CD4-positive, alpha-beta T cell treated with Interleukin-12 subunit alpha and Interleukin-12 subunit beta, for 1 hour (primary cell): ENCODE measurements at places on chromosomes 3 and 15.

DNA sequence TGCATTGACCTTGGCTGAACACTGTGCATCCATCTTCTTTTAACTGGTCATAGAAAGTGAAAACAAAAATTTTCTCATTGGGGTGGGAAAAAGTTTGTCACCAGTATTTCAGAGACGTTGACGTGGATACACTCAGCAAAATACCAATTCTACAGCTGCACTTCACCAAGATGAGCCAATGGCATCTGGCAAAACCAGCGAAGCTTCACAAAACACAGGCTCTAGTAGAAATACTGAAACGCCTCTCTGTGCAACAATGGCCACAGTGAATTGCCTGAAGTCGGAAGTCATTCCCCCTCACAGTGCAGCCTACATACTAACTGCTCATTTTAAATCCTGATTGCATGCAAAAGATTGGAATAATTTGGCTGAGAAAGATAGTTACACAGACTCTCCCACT lies 17.0 kb downstream of the PCYT1A start:
- no peak for DNase-seq

DNA sequence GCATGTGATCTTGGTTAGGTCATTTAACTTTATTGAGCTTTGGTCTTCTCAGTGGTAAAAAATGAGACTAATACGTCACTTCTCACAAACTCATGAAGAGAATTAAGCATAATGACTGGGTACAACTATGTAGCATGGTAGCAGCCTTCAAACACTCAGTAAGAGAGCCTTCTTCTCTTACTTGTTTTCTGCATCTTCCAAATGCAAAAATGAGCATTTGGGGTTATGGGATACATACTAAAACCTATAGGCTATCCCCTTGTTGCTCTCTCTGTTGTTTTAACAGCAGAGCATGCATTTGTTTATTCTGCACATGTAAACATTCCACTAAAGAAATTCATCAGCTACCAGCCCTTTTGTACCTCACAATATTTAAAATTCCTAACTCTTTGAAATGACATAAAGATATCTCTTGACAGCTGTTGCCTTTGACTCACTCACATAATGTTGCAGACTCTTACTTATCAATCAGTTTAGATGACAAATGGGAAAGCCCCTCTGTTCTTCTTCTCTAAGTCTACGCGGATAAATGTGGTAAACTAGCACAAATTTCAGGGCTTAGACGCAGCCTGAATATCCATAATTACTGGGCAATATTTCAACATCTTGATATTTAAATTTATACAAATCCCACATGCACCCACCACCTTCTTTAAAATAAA lies 327.3 kb upstream of the SATB1 start:
- DNase-seq: no peak

DNA sequence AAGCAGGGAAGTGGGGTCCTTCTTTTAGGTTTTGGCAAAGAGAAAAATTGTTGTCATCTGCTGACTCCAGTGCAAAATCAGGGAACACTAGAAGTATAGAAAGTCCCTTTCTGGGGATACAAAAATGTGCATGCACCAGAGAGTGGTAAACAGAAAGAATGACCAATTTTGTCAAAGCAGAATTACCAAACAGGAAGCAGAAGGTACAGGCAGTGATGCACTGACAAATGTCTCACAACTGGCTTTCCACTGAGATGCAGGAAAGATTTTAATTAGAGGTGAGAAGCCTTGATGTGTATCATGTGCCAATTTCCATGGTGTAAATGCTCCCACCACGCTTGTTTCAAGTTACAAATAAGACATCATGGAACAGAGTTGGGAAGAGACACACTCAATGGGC lies 66.0 kb downstream of the TRIM69 start:
- DNase-seq: no peak

DNA sequence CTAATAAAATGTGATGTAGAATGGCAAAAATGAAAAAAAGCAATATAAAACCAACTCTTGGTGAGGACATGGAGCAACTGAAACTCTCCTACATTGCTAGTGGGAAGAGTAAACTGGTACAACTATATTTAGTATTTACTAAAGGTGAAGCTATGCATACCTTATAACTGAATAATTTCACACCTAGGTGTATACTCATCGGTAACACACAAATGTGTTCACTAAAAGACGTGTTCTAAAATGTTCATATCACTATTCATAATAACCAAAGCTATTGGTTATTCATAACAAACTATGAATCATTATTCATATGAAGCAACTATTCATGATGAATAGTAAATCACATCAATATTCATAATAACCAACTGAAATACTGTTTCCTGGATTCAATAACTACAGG lies 1030.3 kb downstream of the ROBO2 start:
- no peak for DNase-seq

GRCh38 chr3:12730506-12731242 lies 28.4 kb downstream of the TMEM40 start:
- DNase-seq: no peak

DNA sequence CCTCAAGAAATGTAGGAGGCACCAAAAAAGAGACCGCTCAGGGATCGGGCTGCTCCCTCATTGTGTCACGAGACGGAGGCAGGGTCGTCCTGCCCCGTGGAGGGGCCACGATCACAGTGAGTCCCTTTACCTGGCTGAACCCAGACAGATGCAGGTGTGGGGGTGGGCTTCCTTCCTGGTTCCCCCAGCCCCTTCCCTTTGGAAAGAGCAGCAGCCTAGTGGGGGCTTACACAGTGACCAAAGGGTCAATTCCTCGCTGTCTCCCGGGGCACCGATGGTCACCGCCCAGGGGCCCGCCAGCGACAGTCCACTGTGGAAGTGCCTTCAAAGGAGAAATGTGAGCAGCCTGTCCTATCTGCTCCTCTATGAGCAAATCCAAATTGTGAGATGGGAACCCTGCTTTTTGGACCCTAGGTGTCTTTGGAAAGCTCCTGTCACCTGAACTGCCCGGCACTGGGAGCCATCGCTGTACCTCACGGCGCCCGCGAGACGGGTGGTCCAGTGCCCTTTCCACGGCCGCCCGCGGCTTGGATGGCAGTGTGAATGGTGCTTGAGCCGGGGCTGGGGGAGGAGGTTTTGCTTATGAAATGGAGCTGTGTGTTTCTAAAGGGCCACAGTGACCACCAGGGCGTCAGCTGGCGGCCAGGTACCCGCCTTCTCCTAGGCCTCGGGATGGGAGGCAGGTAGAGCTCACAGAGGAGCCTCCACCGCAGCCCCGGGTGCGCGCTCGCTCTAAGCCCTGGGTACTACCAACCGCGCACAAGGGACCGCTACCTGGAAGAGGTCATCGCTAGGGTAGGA lies 155.7 kb downstream of the KLF13 start:
- no peak for DNase-seq

GRCh38 chr3:123949641-123950040 lies 11.4 kb downstream of the CCDC14 start:
- no peak for DNase-seq

GRCh38 chr15:87902772-87903426 lies 353.6 kb downstream of the NTRK3 start:
- no peak for DNase-seq

GRCh38 chr15:49155834-49156627 lies 632 bp upstream of the COPS2 start:
- peak; percentile 8 for DNase-seq

DNA sequence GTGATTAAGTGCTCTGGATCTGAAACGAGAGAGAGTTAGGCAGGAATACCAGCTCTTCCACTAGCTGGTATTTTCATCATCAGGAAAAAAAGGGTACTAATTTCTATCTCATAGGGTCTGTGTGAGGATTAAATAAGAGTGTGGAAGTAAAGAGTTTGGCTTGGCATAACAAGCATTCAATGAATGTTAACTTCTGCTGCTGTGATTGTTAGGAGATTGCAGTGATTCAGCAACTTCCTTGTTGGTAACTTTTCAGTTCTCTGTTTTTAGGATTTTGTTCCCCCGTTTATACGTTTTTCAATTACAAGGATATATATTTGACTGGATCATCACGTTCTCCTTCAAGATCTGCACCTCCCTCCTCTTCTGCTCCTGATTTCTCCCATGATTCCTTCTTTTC lies 65.9 kb upstream of the MYO5C start:
- no peak for DNase-seq

DNA sequence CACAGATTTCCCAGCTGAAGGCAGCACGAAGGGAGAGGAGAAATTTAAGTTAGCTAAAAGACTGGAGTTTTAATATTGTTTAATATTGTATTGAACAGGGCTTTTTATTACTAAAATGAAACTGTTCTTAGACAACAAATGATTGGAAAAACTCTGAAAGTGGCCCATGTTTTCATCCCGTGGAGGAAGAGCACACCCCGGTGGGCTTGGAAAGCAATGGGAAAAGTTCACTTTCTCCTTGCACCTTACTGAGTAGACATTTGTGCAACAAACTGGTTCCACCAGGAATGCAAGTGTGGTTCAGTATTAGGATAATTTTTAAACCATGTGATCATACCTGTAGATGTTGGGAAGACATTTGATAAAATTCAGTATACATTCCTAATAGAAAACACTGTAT lies 8.2 kb upstream of the ESYT3 start:
- DNase-seq: no peak

DNA sequence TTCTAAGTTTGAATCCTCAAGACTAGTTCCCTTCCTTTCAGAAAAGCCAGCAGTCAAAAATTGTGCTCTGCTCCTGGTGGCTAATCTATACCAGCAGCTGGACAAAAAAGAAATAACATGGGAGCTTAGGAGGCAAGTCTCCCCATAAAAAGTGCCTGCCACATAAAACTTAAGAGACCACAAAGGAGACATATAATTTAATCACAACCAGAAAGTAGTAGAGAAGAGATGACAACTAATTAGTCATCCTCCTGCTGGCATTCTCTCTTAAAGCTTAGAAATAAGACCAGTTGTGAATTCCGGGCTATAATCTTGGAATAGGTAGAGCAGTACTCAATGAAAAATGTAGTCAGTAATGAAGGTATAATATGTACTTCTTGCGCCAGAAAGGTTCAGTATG lies 20.2 kb upstream of the IMPG2 start:
- DNase-seq: no peak

GRCh38 chr3:10392244-10392643 lies 71.3 kb upstream of the SEC13 start:
- no peak for DNase-seq

DNA sequence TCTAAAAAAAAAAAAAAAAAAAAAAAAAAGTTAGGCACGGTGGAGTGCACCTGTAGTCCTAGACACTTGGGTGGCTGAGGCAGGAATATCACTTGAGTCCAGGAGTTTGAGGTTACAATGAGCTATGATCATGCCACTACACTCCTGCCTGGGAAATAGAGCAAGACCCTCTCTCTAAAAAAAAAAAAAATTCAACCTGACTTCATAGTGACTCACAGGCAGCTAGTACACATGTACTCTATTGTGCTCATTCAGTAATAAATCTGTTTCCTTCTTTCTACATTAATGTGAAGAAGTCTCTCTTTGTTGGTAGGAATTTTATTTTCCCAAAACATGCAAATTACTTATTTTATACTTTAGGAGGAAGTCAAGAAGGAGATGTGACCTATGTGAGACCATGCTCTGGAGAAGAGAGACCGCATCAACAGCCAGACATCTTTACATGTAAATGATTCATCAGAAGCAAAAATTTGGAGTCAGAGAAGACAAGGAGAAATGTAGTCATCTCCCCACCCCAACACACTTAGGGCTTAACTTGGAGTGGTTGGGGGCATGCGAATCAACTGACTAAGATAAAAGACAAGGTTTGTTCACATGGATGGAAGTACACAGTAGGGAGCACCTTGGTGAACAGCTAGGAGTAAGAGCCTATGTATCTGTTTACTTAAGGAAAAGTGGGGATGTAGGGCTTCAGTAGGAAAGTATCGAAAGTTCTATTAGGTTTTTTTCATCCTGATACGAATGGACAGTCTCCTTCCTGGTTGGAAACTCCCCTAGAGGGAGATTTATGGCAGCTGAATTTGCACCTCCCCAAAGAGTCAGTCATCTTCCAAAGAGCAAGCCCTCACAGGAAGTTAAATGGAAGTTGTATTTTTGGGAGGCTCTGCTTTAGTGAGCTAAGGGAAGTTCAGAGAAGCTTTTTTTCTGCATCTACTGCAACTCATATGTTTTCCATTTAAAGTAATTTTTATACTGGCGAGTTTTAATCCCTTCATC lies 23.0 kb upstream of the NMD3 start:
- no peak for DNase-seq

DNA sequence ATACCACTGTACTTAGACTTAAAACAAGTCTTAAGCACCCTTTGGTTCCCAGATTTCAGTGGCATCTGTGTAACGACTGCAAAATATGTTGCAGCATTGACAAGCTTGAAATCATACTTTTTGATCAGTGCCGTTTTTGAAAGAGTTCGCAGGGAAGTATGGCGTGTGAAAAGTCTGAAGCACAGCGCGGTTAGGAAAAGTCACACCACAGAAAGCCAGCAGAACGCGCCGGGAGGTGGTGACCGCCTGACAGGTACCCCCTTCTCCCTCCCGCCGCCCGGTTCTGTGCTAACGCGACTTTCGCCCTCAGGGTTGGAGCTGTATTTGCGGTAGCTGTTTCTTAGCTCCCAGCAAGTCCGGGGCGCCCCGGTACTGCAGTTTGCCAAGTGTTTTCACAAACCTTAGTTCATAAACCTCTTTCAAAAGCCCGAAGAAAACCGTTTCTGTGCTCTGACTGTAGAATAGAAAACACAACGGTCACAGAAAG lies 481 bp upstream of the CRYBG3 start:
- no peak for DNase-seq

- DNase-seq: no peak
Observed at GRCh38 chr15:36896949-36897348, 203.4 kb downstream of the MEIS2 start.

GRCh38 chr15:85407421-85408269 lies 27.2 kb downstream of the AKAP13 start:
- peak; percentile 24 for DNase-seq

GRCh38 chr3:151845306-151845905 lies 28.0 kb upstream of the SUCNR1 start:
- DNase-seq: no peak

DNA sequence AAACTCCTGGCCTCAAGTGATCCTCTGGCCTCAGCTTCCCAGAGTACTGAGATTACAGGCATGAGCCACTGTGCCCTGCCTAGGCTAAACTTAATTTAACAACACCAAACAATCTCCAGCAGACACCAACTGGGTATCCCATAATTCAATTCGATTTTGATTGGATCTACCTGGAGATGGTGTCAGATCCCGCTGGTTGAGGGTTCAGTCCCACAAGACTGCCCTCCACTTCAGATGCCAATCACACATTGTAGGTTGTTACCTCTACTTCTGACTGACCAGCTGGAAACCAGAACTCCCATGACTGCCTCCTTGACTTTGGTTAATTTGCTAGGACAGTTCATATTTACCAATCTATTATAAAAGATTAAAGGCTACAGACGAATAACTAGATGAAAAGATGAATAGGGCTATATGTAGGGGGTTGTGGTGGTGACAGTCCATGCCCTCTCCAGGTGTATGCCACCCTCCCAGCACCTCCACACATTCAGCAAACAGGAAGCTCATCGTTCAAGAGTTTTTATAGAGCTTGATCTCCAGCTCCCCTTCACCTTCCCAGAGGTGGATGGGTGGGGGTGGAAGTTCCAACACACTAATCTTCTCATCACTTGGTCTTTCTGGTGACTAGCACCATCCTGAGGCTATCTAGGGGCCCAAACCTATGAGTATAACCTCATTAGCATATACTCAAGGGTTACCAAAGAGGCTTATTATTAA lies 9.3 kb downstream of the B2M start:
- peak; percentile 70 for DNase-seq
